ENCODE measurements at places on chromosomes 6 and 20.

GRCh38 chr6:111530218-111530617, 47.2 kb upstream of the REV3L start:
- DNase-seq: no peak

DNA sequence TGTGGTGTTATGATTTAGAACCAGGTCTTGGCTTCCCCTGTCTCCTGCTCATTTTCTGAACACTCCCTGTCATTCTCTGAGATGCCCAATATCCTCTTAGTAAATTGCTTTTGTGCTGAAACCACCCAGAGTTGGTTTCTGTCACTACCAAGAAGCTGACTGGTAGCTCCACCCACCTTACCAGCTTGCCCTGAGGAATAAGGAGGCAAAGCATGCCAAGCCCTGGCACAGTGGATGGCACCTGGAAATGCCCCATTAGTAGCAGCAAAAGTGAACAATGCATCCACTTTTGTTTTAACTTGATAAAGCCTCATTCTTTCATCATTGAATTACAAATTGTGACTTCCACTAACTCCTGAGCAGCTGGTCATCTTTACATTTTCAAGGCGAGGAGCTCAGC, 157.7 kb downstream of the CDC5L start:
- no peak for DNase-seq

- DNase-seq: no peak
Observed at GRCh38 chr20:24157213-24157612, 168.6 kb upstream of the GGTLC1 start.

DNA sequence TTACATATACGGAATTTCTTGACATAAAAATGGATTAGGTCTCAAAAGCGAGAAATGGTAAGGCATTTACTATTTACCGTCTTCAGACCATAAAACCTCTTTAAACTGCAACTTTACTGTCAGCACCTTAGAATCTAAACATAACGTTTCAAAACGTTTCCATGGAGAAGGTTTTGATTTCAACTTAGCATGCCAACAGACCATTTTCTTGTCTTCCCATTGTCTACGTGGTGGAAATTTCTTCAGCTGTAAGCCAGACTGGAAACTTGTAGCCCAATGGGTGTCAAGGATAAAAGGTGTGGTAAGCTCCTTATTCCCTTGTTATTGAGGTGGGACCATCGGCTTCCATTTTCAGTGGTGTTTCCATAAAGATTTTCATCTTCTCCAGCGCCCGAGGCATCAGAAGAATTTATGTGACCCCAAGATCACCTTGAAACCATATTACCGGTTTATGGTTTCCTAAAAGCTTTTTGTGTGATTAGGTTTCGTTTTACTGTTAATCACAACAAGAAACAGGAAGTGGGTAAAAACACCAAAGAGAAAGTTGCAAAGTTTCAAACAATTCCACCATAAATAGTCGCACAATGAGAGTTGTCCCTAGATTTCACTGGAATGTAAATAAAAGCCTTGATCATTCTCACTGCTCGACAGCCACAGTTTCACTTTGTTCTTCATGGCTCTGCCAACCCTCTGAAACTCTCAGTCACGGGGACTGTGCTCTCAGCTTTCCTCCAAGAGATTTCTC, 63.0 kb upstream of the CD2AP start:
- no peak for DNase-seq

- peak; percentile 42 for DNase-seq
Observed at GRCh38 chr20:60352596-60352995, 394.4 kb downstream of the CDH26 start.

DNA sequence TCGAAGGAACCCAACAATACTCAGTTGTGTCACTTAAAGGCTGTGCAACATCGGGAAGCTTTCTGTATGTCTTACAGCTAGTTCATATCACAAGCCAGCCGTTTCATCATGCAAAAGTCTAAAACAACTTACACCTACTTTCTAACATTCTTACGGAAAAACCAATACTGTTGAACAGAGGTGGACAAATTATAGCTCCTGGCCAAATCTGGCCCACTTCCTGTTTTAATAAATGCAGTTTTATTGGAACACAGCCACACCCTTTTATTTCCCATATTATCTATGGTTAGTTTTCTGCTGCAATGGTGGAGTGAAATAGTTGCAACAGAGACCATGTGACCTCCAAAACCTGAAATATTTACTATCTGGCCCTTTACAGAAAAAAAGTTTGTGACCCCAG, 46.6 kb downstream of the MYB start:
- no peak for DNase-seq

DNA sequence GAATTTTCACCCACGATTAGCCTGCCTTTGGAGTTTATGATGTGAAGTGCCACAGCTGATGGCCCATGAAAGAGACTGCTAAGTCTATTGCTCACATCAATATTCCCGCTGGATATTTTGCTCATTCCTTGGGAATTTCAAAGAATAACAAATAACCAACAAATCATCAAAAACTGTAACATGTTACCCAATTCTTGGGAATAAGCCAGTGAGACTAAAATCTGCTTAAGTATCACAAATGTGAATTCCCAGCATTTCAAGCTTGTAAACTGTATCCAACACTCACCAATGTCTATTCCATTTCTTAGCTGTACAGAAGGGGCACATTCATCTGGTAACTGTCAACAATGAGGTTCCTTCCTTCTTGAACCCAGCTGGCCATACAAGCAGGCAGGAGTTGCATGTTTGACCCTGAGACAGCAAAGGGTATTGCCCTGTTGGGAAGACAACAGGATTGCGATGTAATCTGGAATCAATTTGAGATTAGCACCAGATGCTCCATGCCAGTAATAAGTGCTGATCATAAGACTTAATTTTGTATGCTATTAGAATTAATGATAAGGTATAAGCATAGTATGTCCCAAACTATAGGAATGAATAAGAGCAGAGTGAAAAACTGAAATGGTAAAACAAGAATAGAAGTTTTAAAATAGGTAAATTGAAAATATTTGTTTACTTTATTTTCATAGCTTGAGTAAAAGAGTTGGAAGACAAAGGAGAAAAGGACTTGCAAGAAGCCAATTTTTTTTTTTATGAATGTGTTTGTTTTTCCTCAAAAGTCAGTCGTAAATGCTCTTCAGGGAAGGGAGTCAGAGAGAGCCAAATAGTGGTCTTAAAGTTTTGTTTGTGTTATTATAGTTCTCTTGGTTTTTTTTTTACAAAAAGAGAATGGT, 58.8 kb downstream of the RSPO3 start:
- no peak for DNase-seq

- no peak for DNase-seq
Observed at GRCh38 chr6:22112461-22112860, 184.4 kb downstream of the PRL start.

GRCh38 chr6:139349464-139350020, 24.9 kb downstream of the CITED2 start:
- no peak for DNase-seq

- no peak for DNase-seq
Observed at GRCh38 chr20:3092611-3093379, 8.3 kb upstream of the AVP start.

- DNase-seq: no peak
Observed at GRCh38 chr6:168794491-168794890, 353.5 kb downstream of the SMOC2 start.

DNA sequence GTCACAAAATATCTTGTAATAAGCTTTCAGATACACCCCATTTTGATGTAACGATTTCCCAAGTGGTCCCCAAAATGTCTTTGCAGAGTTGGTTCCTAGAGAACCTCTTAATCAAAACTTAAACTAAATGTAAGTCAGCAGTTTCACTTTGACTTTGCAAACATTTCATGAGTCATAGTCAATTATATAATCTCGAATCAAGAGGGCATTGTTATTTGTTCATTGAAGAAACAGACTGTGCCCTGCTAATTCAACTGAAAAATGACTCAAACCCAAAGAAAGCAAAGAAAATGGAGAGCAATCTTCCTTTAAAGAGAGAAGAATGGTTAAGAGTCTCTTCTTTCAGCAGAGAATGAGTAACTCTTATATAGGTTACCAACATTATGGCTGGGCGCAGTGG, 58.3 kb downstream of the IPCEF1 start:
- DNase-seq: no peak

- DNase-seq: no peak
Observed at GRCh38 chr20:8602389-8603116, 466.3 kb upstream of the PLCB4 start.

DNA sequence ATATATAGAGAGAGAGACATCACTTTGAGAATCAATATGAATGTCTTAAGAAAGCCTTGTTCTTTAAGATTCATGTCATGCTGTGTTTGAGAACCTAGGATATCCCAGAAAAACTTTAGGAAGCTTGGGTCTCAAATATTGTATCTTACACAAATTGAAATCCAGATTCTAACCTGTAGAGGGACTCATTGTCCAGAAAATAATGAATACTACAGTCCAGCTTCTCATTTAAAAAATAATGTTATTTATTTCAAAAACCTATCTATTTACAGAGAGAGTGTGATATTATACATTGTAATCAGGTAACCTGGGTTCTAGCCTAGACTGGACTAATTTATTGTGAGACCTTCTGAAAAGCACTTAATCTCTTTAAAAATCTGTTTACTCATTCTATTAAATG, 4.2 kb downstream of the RFX6 start:
- no peak for DNase-seq

DNA sequence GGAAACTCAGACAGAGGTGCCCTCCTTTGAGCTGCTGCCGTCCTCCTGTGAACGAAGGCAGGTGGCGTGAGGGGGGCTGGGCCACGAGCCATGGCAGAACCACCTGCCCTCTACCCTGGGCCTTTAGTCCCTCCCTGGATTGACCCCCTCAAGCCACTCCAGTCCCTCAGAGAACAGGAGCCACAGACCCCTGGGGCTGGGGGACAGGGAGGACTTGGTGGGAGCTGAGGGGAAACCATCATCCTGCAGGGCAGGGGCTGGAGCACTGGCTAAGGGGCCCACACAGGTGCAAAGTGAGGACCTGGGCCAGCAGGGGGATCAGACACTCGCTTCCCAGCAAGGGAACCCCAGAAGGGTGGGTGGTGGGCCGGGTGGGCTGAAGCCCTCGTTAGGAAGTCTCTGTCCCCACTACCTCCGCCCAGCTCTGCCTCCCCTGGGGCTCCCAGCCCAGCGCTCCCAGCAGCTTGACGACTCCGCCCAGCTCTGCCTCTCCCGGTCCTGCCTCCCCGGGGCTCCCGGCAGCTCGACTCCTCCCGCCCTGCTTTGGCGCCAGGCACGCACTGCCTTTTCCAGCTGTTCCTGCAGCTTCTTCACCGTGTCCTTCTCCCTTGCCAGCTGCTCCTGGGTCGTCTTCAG, 44.4 kb downstream of the DSTN start:
- DNase-seq: no peak

DNA sequence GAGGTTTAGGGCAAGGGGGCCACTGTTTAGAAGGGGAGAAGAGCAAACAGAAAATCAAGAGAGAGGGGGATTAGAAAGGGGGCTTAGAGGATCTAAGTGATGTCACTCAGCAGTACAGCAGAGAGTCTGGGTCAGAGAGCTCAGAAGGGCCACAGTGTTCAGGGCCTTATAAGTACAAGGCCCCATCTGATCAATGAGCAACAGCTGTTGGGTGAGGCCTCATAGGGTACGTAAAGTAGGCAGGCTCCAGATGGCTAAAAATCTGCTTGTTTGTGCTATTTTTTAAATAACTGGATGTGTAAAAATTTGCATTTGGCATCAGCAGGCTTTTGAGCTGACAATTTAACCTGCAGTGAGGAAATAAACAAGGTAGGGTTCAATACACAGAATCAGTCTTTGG, 149.8 kb downstream of the SH3BGRL2 start:
- no peak for DNase-seq

DNA sequence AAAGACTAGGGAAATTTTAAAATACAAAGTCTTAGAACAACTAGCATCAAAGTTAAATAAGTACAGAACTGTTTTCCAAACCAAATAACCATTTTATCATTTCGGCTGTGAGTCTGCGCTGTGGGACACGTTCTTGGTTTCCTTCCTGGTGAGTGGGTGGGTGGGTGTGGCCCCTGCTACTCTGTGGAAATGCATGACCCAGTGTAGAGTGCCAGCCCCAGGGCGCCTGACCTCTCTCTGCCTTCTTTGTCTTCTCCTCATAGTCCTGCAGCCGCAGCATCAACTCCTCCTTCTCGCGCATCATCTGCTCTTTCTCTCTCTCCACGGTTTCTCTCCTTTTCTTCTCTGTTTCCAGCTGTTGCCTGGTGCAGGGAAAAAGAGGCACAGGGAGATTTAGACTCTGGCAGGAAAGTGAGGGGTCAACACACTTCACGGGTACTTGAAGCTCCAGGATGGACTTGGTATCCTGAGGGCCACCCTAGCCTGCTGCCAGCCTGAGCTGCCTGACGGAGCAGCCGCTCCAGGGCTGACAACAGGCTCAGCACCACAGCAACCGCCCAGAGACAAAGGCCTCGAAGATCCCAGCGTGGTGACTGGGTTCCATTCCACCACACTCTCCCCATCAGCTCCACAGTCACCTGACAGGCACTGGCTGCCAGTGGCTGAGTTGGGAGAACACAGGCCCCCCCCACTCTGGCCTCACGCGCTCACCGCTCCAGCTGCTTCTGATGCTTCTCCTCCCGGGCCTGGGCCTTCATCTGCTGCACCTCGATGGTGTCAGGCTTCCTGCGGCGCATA, 48.4 kb downstream of the EZR start:
- no peak for DNase-seq

DNA sequence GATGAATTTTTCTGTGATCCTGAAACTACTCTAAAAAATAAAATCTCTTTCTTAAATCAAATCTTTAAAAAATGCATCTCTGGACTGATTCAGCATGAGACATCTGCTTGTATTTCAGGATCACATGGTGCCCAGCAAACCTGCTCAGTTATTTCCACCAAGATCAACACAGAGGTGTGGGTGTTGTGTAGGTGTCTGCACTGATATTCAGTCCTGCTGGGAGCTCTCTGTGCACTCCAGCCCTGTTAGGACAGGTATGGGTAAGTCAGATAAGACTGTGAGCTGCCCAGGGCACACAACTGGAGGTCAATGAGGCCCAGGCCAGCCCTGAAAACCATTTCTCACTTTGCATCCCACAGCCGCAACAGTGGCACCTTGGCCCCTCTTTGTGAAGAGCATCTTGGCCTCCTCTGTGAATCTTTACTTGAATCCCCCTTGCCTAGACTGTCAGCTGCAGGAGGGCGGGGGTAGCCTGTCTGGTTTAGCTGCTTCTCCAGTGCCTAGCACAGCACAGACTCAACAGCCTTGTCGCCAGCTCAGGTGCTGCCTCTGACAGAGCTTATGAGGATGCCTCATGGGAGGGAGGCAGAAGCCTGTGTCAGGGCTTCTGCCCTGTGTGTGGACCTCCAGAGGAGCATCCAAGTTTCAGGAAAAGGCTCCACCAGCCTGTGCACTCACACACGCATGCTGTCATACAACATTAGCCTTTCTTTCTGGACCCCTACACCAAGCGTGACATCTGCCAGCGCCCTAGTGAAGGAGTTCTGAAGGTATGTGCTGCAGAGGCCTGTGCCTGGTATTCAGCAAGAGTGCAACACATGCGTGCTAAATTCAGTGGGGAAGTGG, 187.6 kb upstream of the CST7 start:
- DNase-seq: no peak

DNA sequence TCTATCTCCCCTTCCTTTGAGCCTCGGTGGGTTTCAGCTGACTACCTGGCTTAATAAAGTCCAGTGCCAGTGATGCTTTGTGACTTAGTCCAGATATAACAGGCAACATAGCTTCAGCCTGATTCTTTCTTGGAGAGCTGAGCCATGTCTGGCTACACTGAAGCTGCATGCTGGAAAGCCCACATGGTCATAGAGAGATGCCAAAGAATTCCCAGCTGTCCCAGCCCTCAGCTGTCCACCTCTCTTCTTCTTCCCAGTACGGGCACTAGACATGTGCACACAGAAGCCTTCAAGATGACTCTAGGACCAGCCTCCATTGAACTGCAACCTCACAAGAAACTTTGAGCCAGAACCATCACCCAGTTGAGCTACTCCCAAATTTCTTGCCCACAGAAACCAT, 154.1 kb upstream of the MYLIP start:
- no peak for DNase-seq
